ENCODE measurements at places on chromosomes 16 and 17.

- DNase-seq = no peak
Observed at GRCh38 chr17:36004594-36005108, 3.3 kb upstream of the CCL15 start.

DNA sequence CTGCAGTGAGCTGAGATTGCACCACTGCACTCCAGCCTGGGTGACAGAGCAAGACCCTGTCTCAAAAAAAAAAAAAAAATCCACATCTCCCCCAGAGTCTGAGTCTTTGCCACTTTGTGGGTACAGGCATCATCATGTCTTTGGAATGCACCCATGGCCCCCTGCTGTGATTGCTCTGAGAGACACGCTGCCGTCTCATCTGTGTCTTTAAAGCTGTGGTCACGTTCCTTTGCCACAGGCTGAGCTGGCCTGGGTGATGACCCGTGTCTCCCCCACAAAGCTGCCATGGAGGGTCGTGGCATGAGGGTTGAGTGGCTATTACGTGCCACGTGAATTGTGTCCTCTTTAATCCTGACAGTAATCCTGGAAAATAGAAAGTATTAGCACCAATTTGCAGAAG lies 20.2 kb downstream of the CRISPLD2 start:
- no peak for DNase-seq

DNA sequence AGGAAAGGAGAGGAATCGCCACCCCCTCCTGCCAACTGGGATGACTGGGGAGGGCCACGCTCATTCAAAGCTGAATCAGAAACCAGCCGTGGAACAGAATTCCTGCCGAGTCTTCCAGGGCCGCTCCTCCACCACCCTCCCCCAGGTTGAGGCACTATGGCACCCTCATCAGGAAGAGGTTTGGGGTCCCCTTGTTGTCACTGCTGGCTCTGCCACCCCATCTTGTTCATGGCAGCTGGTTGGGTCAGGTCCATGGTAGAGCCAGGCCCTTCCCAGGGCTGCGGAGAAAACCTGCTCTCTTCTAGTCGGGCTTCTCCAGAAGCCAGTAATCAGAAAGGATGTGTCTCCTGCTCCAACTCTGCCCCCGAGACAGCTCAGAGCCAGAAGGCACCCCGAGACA lies 41.8 kb downstream of the KCNJ12 start:
- no peak for DNase-seq

DNA sequence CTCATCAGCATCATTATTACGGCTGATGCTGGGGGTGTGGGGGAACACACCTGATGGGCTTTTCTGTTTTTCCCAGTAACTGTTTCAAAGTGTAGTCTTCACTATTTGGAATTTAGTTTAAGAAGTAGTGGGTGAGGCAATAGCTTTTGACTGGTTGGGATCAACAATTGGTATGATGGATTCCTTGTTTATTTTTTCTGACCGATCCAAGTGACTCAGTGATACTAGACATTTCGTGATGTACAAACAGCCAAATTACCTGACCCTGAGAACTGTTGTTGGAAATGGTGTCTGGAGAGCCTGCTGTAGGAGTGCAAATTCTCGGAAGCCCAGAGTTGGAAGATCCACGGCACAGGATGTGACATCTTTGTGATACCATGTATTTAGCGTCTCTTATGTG lies 204.2 kb downstream of the PRKCA start:
- DNase-seq = no peak

- DNase-seq = no peak
Observed at GRCh38 chr17:72463287-72464102, 342.7 kb downstream of the SOX9 start.

Data from OCI-LY7 (cell line).